ENCODE measurements at places on chromosomes 7 and 10. TPM values are rescaled to one million over a fixed set of nuclear protein-coding genes. Genes with fewer than 3 reads are reported as not detected.

The OPALIN gene
- not detected for total RNA-seq

- no peak for DNase-seq
- peaks cover 58% of the 10 kb centered on the region for H3K36me3 ChIP-seq
- no peaks in the 10 kb centered on the region for H3K27me3 ChIP-seq
- peak overlapping the region; percentile 14 for H3K4me3 ChIP-seq
- H3K27ac ChIP-seq = no peak overlapping the region
Observed at GRCh38 chr10:43610636-43611035, 4.4 kb downstream of the ZNF485 start.

The SEMA3D gene
- 26.3 TPM for total RNA-seq

DNA sequence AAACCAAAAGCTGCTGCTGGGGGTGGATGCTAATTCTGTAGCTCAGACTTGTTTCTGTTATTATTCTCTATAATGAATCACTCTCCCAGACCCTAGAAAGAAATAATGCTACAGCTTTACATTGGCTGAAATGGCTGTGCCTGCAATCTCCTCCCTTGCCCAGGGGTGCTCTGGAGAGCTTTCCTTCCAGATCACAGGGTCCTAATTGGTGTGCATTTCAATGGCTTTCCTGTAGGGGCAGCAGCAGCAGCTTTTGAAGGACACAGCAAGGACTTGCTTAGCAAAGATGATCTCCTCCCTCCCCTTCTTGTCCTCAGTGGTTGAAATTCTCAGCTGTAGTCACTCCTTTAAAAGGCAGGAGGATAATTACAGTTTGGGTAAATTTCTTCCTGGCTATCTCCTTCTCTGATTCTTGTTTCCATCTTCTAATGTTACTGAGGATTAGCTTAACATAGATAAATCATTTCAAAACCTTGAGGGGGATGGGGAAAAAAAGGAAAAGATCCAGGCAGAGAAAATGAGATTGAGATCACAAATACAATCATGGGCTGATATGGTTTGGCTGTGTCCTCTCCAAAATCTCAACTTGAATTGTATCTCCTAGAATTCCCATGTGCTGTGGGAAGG is 120.2 kb upstream of the CTTNBP2 start:
- H3K4me1 ChIP-seq = no peaks in the 10 kb centered on the region
- peak; percentile 33 for DNase-seq
- H3K36me3 ChIP-seq = no peaks in the 10 kb centered on the region
- H3K27me3 ChIP-seq = no peaks in the 10 kb centered on the region

GRCh38 chr7:16697507-16698199 is 51.7 kb downstream of the BZW2 start:
- H3K27me3 ChIP-seq = no peaks in the 10 kb centered on the region
- H3K36me3 ChIP-seq = peaks cover 22% of the 10 kb centered on the region
- H3K27ac ChIP-seq = peak overlapping the region; percentile 54
- DNase-seq = no peak

DNA sequence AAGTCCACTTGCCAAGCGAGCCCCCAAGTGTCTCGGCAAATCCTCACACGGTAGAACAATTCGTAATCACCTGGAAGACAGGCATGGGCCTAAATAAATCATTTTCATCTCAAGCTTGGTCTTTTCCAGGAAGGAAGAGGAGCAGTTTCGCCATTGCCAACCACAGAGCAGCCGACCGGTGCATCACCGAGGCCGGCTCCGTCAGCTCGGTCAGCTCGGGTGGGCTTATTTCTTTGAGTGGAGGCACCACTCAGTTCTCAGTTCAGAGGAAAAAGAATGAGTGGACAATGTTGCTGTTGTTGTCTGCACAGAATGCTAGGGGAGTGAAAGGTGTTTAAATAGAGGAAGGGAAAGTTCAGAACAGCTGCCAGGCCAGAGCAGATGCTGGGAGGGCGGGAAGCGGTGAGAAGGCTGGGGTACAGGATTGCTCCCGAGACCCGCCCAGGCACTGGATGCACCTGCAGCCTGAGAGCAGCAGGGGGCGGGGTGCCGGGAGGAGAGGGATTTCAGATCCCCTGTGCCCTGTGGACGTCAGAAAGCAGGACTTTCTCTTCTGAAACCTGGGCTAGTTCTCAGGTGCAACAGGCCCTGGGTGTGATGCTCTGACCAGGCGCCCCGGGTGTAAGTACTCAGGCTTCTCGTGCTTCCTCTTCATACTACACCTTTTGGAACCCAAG is 17.7 kb upstream of the IGFBP3 start:
- no peak overlapping the region for H3K4me3 ChIP-seq
- no peak overlapping the region for H3K27ac ChIP-seq
- H3K36me3 ChIP-seq = peaks cover 3% of the 10 kb centered on the region
- DNase-seq = no peak
- no peaks in the 10 kb centered on the region for H3K27me3 ChIP-seq

All from neural crest cell (in vitro differentiated cells).